T-helper 22 cell (primary cell): ENCODE measurements at places on chromosomes 16 and 17.
A peak's percentile ranks its signal among the peaks of the same experiment; 100 is the strongest.

DNA sequence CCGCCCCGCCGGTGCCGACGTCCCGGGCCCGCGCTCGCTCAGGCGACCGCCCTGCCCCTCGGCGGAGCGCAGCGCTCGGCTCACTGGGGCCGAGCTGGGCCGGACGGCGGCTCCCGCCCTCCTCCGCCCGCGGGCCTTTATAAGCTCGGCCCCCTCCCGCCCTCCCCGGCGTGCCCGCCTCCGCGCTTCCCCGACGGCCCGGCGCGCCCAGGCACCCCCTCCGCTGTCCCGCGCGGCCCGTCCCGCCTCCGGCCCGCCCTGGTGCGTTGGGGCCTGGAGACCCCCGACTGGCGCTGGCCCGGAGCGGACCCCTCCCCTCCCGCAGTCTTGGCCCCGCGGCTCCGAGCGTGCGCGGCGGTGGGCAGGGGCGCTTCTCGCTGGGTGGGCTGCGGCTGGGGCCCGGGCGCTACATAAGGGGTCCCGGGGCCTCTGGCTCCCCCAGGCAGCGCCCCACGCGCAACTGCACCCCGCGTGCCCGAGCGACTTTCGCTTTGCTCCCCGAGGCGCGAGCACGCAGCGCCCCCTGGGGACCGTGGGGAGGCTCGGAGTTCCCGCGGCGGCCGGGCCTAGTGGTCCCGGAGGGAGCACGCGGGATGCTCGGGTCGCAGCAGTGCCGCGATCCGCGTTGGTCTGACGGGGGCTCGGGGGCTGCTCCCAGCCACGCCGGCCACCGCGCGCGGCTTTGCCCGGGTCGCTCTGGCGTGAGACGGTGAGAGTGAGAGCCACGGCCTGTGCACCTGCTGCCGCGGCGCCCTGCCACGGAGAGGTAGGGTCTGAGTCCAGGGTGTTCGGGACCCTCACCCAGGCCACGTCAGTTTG, at the start of gene PIEZO1:
Gene PIEZO1, minus strand, starts transcription at position 115 of the 819 bp plus-strand sequence. CDS start 256 bp downstream, outside the sequence.
- DNase-seq: peak; percentile 69

DNA sequence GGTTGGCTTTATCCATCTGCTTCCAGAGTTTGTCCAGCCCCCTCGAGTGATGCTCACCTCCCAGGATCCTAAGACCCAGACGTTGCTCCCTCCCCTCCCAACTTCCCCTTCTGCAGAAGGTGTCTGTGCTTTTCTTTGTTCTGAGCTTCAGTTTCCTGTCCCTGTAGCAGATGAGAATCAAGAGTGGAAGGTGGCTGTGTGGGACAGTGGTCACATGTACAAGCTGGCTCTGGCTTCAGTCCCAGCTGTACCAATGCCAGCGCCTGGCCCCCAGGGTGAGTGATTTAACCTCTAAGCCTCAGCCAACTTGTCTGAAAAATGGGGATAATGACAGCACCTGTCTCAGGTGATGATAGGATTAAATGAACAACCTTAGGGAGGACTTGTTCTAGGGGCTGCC, 7.7 kb downstream of the PRR15L start:
- DNase-seq: no peak

DNA sequence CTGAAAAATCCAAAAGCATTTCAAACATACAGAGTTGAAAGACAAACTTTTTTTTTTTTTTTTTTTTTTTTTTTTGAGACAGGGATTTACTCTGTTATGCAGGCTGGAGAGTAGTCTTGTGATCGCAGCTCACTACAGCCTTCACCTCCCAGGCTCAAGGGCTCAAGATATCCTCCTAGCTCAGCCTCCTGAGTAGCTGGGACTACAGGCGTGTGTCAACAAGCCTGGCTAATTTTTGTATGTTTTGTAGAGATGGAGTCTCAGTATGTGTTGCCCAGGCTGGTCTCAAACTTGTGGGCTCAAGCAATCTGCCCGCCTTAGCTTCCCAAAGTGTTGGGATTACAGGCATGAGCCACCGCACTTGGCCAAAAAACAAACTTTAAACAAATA, 64.2 kb upstream of the KIFC3 start:
- DNase-seq: no peak

DNA sequence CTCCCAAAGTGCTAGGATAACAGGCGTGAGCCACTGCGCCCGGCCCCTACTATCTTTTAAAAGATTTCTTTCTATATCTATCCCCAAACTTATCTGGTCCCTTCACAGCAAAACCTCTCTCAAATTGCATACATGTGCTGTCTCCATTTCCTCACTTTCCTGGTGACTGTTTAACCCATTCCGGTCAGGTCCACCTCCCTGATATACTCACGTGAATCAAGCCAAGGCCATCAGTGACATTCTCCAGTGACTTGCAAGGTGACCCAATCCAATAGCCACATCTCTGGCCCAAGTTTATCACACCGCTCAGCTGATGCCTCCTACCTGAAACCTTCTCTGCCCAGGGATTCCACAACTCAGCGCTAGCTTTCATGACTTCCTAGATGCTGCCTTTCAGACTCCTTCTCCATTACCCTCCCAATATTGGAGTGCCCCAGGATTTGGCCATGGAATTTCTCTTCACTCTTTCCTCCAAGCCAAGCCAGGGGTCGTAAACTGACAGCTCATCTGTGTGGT, 1.4 kb upstream of the CTCF start:
- no peak for DNase-seq
